ENCODE measurements at places on chromosomes 1 and 21. TPM values are rescaled to one million over a fixed set of nuclear protein-coding genes. Genes with fewer than 3 reads are reported as not detected.

The DIO1 gene
- not detected for total RNA-seq

DNA sequence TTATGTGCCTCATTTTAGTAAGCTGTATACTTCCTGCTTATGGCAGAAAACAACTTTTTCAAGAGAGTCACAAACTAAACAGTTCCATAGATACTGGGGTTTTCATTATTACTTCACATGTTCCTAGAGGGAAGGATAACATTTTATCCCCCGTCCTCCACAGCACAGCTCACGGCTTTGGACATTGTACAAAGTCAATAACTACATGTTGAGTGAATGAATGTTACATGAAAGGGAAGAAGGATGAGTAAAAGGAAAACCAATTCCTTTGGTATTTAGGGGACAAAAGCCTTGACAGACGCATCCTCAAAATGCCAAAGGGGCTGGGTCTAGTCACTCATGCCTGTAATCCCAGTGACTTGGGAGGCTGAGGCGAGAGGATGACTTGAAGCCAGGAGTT is 14.8 kb downstream of the PI4KB start:
- DNase-seq: no peak

The ZYG11A gene
- total RNA-seq: not detected

- DNase-seq: no peak
Measured at GRCh38 chr1:111197598-111198284, 2.7 kb downstream of the DENND2D start.

DNA sequence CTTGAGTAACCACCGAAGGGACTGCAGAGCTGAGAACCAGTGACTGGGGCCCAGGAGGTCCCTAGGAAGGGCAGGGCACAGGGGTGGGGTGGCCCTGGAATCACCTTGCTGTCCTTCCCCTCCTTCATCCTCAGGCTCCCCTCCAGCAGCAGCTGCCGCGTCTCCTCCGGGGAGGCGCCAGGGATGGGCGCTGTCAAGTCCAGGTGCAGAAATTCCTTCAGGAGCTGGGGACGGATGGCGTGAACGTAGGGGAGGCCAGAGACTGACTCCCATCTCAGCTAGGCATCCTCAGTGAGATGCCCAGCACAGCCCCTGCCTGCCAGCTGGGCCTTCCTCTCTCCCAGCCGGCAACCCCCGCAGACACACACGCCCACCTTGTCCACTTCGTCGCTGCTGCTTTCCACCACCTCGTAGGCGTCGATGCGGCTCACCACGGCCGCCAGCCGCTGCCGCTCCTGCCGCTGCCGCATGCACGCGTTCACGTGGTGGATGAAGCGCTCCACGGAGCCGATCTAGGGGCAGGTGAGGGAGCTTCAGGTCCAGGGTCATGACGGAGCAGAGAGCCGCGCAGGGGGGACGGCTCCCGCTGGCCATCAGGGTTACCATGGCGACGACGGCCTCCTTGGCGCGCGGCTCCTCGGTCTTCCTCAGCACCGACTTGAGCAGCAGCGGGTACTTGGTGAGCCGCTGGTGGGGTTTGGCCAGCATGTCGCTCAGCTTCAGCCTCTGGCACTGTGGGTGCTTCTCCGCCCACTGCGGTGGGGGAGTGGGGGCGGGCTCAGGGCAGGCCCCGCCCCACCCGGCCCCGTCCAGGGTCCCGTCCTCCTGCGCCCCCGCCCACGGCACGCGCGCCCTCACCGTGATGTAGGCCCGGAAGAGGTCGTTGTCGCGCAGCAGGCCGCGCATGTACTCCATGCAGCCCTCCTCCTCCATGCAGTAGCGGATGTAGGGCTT is 4.4 kb upstream of the TNFRSF25 start:
- DNase-seq: no peak

DNA sequence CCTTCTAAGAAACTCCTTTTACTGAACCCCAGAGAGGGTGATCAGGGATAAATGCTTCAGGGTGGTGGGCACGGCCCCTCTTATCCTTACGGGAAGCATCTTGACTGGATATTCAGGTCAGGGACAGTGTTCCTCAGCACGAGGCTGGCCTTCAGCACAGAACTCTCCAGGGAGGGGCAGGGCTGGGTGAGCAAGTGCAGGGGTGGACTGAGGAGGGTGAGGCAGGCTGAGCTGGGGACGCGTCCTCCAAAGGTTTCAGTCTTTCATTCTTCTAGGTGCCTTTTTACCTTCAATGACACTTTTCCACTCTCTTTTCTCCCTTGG is 52.3 kb downstream of the RASSF5 start:
- peak; percentile 26 for DNase-seq
